ENCODE measurements at places on chromosomes 7 and 10.

DNA sequence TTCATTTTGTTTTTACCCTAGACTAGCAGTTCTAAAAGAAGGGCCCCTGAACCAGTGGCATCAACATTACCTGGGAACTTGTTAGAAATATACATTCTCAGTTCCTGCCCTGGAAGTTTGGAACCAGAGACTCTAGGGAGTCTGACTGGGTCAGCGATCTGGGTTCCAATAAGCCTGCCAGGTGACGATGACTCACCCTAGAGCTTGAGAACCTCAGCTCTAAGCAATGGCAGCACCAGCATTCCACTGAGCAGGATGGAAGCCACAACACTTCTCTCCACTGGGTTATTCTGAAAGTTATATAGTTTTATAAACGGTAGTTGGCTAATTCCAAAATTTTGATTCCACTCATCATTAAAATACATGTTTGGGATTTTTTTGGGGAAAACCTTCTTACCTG is 97.0 kb upstream of the AMPH start:
- DNase-seq, result no peak

DNA sequence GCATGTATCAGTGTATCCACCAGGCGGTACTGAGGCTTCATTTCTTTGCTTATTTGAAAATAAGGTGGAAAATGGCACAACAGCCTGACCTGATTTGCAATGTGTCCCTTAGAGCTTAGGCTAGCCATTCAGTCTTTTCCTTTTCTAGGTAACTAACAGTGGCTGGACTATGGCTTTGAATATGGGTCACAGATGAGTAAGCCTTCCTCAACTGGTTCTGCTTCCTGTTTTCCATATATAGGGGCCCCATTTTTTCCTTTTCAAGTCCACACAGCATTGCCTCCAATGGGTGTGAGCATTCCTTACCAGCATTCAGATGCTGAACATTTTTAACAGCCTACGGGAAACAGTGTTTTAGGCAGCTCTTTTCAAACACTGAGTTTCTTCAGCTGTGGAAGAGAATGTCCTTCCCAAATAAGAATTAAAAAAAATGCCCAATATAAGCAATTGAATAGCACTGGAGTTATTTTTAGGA is 3.9 kb upstream of the ITGB1 start:
- no peak for DNase-seq

GRCh38 chr7:98177553-98177952 is 33.7 kb upstream of the BHLHA15 start:
- no peak for DNase-seq

- no peak for DNase-seq
Measured at GRCh38 chr7:90607196-90607595, 11.1 kb downstream of the CDK14 start.

DNA sequence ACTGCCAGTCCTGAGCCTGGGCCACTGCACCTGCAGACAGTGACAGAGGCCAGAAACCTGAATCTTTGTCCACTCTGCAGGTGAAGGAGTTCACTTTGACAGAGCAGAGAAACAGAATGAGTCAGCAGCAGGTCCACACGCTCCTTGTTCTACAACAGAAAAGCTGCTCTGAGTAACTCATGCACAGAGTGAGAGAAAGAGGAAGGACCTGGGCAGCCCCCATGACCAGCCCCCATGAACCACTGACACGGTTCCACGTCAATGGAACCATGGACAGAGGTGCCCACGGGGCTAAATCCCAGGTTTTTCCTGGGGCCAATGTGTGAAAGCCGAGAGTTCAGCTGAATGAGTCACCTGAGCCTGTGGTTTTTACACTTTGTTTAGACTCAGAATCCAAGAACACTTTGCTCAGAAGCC is 40.8 kb upstream of the CTBP2 start:
- no peak for DNase-seq

DNA sequence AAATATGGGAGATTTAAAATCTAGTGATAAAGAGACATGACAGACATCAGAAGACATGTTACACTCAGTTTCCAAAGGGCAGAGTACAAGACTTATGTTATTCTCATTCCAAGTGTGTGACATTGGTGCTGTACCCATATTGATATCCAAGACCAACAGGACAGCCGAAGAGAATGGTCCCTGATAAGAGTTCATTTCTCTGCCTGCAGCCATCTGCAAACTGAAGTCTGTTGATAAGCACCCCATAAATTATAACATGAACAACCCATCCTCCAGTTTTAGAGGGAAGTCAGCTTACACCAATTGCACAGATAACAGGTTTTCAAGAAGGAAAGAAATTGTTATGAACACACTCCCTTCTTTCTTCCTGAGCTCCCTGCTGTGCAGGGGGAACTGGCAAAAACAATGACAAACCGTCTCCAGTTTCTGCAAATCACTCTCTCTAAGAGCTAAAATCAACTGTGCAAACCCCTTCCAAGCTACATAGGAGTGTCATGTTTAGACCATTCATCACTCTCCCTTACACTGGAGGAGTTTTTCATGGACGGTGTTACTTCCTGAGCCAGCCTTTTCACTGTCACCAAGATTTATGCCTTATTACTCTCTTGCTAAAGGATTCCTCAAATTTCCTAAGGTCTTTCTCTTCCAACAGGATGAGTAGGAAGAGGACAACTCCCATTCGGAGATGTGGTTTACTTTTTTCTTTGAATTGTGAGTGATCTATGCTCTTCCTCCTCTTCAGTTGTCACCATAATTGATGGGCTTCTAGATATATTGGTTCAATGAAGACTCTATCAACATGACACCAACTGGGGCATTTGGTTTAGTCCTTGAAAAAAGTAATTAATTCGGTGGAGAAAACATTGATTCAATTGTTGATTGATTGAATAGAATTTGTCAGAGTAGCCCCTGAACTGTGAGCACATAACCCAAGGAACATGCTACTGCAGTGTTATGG is 80.3 kb upstream of the FAM171A1 start:
- DNase-seq, result no peak
